ENCODE measurements at places on chromosomes 2 and 18. TPM values are rescaled to one million over a fixed set of nuclear protein-coding genes. Genes with fewer than 3 reads are reported as not detected.
A peak's percentile ranks its signal among the peaks of the same experiment; 100 is the strongest.

The HAAO gene
- total RNA-seq, result not detected

The EVX2 gene
- total RNA-seq, result not detected

GRCh38 chr2:23506531-23507266 lies 121.7 kb downstream of the KLHL29 start:
- no peak for DNase-seq

DNA sequence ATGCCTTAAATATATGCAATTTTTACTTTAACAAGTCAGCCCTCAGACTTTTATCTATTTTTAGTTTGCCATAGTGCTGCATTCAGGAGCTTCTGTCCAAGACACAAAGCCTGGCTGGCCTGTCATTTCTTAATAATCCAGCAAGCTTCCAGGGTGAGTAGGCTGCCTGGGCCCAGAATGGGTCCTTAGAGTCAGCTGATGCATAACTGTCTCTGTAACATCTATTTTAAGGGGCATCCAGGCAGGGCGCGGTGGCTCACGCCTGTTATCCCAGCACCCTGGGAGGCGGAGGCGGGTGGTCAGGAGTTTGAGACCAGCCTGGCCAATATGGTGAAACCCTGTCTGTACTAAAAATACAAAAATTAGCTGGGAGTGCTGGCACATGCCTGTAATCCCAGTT lies 11.8 kb upstream of the GNLY start:
- DNase-seq, result no peak

DNA sequence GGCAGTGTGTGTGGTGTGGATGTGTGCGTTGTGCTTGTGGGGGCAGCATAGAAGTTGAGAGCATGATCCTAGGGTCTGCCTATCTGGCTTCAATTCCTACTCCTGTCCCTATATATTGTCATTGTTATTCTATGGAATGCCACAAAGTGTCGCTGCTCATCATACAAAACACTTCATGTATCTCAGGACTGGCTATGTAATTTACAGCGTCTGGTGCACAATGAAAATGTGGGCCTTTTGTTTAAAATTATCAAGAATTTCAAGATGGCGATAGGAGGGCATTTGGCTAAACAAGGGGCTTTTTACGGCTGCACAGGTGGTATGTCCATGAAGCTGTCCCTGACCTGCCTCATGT lies 3.4 kb downstream of the SERPINB2 start:
- peak; percentile 23 for DNase-seq

The MARCO gene
- not detected for total RNA-seq

GRCh38 chr2:890214-890613 lies 60.4 kb upstream of the SNTG2 start:
- DNase-seq, result no peak

The UNC50 gene
- 18.4 TPM for total RNA-seq

All from HT-29 (cell line).